Muscle of leg (tissue), 16 donors: ENCODE measurements at places on chromosomes 2 and 18. TPM values are rescaled to one million over a fixed set of nuclear protein-coding genes. Genes with fewer than 3 reads are reported as not detected.

Gene VWA3B
- 0.13 TPM for total RNA-seq

Gene ASAP2
- 12.1 TPM for total RNA-seq

Gene BOLL
- 0.62 TPM for total RNA-seq

Gene CROCC2
- 0.04 TPM for total RNA-seq

Gene GPR155
- 3.8 TPM for total RNA-seq

Gene FASTKD2
- 32.1 TPM for total RNA-seq

DNA sequence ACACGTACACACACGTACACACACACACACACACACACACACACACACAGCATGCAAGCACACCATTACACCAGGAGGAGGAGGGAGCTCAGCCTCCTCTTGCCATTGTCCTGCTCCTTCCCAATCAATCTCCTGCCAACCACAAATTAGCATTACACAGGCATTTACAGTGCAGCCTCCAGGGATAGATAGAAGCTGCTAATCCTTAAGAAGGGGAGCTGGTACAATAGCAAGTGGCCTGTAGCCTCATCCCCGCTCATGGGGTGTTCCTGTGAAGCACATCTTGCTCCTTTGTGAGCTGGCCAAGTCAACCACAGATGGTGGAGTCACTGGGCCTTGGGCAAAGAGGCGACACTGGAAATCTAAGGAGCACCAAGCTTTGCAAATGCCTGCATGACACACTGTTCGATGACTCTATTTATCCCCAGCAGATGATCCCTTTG lies 110.3 kb upstream of the PKDCC start:
- no peaks in the 10 kb centered on the region for H3K27me3 ChIP-seq
- DNase-seq, result peak; percentile 37
- H3K4me1 ChIP-seq, result peaks cover 76% of the 10 kb centered on the region
- peak overlapping the region; percentile 17 for H3K27ac ChIP-seq

DNA sequence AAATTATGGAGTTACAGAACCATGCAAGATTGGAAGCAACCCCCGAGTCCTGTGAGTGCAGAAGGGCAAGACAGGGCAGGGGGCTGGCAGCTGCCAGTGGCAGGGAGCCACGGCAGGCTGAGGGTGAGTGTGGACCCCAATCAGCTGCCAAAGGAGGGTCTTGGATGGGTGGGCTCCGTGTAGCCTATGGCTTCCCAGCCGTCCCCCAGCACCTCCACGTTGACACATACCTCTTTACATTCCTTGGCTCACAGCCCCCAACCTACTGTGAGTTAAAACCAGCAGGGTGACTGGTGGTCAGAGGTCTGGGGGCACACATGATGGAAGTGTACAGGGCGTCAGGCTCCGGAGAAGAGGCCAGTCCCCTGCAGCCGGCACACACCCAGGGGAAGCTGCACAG lies 60.9 kb upstream of the SALL3 start:
- no peaks in the 10 kb centered on the region for H3K4me1 ChIP-seq
- H3K27me3 ChIP-seq, result no peaks in the 10 kb centered on the region
- no peak overlapping the region for H3K27ac ChIP-seq
- no peaks in the 10 kb centered on the region for H3K36me3 ChIP-seq
- DNase-seq, result no peak

DNA sequence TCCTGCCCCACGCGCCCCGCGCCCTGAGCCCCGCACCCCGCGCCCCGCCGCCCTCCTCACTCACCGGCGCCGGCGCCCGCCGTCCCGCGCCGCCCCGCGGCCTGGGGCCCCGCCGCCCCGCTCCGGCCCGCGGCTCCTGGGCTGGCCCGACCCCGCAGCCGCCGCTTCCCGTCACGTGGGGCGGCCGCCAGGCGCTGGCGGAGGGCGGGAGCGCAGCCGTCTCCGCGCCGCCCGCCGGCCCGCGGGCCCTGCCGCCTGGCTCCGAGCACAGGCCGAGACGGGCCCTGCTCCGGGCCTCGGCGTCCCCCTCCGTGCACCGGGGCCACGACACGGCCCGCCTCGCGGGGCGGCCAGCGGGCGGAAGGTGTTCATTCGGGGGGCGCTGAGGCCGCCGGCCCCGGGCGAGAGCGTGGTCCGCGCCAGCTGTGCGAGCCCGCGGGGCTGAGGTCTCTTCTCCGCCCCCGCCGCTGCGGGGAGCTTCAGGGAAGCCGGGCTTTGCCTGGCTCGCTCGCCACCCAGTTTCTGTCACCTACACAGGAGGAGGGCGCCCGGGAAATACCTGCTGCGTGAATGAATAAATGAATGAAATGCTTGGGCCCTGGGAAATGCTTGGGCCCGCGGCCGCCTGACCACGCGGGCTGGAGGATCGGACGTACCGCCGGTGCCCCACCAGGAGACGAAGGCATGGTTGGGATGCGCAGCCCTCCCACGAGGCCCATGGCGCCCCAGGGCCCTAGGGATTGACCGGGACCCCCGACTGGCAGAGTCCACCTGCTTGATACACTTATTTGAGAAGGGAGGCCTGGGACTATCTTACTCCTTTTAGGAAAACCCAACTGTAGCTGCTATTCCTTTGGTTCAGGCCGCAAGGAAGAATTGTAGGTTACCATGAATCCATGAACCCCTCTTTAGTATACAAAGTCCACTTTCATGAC lies at the start of gene TGFBRAP1:
TSS of gene TGFBRAP1 (minus strand) at position 175 of the 935 bp plus-strand sequence. CDS start 21,434 bp downstream, outside the sequence.
- peak within 1 kb of the TSS; percentile 66 for H3K27ac ChIP-seq
- H3K4me1 ChIP-seq, result peaks cover 24% of the 10 kb centered on the region
- peak within 1 kb of the TSS; percentile 55 for H3K4me3 ChIP-seq
- H3K36me3 ChIP-seq, result peaks cover 9% of the 10 kb centered on the region
- peak; percentile 79 for DNase-seq

- no peaks in the 10 kb centered on the region for H3K4me1 ChIP-seq
- H3K27ac ChIP-seq, result no peak overlapping the region
- DNase-seq, result no peak
These were observed 48.9 kb upstream of the LRP1B start for GRCh38 chr2:142179686-142180085.

DNA sequence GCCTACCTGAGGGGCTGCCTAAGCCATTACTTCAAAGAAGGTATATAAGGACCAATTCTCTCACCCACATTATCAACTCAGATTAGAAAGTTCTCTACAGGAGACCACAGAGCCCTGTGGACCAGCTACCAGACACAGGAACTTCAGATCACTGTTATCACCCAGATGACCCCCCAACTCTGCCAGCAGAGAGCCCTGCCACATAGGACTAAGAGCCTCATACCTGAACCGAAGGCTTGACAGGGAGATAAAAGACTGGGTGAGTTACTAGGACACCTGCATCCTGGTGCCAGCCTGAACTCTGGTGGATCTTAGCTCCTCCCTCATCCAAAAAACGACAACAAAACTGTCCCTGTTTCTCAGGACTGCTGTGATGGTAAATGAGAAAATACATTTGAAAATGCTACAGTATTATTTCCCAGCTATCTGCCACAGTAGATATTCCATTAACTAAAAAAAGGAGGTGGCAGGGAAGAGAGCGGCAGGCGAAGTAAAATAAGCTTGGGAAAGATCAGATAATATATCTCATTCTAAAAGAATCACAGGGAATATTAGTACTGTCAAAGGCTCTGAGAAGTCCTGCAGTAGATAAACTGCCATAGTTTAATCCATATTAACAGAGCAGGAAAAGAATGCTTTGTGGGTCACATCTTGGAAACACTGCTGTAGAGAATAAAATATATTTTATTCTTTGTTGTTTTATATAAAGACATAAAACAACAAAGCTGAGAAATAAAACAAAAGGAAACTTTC lies 79.7 kb downstream of the STK39 start:
- H3K4me3 ChIP-seq, result no peak overlapping the region
- no peak overlapping the region for H3K27ac ChIP-seq
- H3K27me3 ChIP-seq, result no peaks in the 10 kb centered on the region
- H3K4me1 ChIP-seq, result no peaks in the 10 kb centered on the region

DNA sequence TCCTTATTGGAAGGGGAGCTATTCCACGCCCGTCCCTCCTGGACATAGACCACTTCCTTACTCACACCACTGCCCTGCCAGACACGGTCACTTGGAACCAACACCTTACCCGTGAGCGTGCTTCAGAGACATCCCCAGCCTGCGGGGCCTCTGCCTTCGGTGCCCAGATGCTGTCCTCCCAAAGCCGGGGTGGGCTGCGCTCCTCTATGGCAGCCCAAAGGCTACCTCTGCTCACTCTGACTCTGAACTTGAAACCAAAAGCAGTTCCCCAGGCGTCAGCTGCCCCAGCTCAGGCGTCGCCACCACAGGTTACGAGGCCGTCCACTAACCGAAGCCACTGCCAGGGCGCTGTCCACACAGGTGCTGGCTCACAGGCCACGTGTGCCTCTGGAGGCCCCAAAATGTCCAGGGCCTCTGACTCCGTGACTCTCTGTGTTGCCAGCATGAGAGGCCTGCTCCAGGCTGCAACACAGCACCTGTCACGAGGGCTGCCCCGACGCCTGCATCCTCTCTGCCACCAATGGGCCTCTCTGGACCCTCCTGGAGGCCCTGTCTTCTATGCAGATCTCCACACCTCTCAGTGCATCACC lies 23.8 kb downstream of the HDAC4 start:
- H3K27ac ChIP-seq, result no peak overlapping the region
- no peak overlapping the region for H3K4me3 ChIP-seq
- no peak for DNase-seq
- H3K36me3 ChIP-seq, result peaks cover 20% of the 10 kb centered on the region
- peaks cover 16% of the 10 kb centered on the region for H3K4me1 ChIP-seq

GRCh38 chr18:7856733-7857132 lies 289.6 kb downstream of the PTPRM start:
- no peaks in the 10 kb centered on the region for H3K36me3 ChIP-seq
- H3K27me3 ChIP-seq, result no peaks in the 10 kb centered on the region
- no peaks in the 10 kb centered on the region for H3K4me1 ChIP-seq
- H3K27ac ChIP-seq, result no peak overlapping the region
- no peak overlapping the region for H3K4me3 ChIP-seq
- DNase-seq, result no peak

DNA sequence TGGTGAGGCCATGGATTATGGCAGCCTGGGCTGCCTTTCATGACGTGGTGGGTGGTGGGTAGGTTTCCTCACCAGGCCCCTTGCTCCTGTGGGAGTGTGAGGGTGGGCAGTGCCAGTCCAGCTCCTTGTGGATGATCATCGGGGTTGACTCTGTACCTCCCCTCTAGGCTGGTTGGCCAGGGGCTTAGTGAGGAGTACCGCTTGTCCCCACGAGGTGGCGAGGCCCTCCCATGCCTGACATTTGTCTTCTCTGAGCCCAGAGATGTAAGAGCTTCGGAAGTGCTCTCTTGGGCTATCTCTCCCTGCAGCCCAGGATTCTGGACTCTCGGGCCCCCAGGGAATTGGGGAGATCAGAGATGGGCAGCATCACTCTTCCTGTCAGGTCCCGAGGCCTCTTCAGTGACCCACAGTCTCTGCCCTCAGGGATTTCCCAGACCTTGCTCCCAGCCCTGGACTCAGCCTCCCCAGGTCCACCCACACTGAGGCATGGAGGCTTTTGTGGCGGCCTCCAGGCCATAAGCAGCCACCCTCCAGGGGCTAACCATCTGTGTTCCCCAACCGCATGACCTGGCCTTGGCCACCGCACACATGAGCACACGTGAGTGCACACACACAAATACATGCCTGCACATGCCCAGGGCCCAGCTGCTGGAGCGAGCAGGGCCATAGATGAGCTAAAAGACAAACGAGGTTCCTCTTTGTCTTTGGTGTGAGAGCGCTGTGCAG lies 6.5 kb downstream of the SPR start:
- DNase-seq, result peak; percentile 58
- H3K27me3 ChIP-seq, result peaks cover 45% of the 10 kb centered on the region
- H3K36me3 ChIP-seq, result no peaks in the 10 kb centered on the region

DNA sequence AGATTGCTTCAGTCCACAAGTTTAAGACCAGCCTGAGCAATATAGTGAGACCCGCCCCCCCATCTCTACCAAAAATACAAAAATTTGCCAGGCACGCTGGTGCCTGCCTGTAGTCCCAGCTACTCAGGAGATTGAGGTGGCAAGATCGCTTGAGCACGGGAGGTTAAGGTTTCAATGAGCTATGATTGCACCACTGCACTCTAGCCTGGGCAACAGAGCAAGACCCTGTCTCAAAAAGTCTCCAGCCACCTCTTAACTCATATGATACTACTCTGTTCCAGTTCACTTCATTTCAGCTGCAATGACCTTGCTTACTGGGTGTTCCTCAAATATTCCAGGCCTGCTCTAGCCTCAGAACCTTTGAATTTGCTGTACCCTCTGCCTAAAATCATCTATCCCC lies 11.4 kb downstream of the MEMO1 start:
- no peak overlapping the region for H3K27ac ChIP-seq
- H3K36me3 ChIP-seq, result no peaks in the 10 kb centered on the region
- H3K4me3 ChIP-seq, result no peak overlapping the region
- no peak for DNase-seq
- H3K27me3 ChIP-seq, result no peaks in the 10 kb centered on the region
- no peaks in the 10 kb centered on the region for H3K4me1 ChIP-seq
